ENCODE measurements at places on chromosomes 2 and 18.

DNA sequence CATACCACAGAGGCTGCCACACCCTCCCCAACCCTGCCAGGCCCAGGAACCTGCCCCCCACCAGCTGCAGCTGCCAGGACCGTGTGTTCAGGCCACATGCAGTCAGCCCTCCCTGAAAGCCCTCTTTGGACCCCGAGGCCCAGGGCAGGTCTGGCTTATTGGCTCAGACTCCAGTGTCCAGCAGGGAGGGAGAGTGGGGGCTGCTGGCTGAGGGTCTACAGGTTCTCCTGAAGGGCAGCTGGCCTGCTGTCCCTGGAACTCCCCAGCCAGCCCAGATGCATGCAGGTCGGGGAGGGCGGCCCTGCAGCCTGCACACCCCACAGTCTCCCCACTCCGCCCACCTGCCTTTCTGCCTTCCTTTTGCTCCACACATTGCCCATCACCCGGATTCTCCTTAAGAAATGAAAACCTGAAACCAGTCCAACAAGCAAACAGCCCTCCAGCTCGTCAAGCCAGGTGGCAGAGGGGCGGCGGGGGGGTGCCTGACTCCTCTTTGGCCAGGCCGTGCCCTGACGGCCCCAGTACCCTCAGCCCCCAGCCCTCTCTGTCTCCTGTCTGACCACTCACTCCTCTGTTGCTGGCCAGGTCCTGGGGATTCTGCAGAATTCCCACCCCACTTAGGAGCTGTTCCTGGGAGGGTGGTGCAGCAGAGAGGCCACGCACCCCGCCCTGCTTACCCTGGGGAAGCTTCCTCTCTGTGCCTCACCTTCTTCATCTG lies 18.0 kb downstream of the GPR35 start:
- DNase-seq = no peak

DNA sequence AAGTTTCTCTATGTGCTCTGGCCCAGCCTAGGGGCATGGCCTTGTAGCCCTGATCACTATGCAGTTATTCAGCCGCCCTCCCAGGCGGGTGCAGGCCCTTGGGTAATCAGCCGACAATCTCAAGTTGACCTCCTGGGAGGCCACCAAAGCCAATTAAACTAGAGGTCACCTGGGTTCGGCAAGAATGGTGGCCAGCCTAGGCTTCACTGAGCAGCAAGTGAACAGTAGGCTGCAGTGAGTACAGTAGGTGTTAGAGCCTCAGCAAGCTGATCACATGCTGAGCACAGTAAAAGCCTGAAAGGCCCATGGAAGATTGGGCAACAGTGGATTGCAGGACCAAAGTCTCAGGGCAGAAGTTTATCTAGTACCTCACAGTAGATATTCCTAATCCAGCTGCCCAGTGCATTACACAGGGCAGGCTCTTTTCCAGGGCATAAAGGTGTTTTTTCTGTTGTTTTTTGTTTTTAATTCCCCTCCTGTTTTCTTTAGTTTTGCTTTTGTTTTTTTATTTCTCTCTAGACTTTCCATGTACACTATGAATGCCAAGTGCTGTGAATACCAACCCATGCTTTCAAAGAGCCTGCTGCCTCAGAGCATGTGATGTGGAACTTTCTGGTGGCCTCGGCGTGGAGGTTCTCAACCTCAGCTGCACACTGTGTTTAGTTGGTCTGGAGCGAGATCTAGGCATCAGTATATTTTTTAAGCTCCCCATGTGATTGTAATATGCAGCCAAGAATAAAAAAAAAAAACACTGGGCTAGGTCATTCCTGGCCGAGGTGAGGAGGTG lies 55.9 kb upstream of the ATL2 start:
- no peak for DNase-seq

- DNase-seq = no peak
Measured at GRCh38 chr18:3585656-3586509, 135.9 kb downstream of the TGIF1 start.

DNA sequence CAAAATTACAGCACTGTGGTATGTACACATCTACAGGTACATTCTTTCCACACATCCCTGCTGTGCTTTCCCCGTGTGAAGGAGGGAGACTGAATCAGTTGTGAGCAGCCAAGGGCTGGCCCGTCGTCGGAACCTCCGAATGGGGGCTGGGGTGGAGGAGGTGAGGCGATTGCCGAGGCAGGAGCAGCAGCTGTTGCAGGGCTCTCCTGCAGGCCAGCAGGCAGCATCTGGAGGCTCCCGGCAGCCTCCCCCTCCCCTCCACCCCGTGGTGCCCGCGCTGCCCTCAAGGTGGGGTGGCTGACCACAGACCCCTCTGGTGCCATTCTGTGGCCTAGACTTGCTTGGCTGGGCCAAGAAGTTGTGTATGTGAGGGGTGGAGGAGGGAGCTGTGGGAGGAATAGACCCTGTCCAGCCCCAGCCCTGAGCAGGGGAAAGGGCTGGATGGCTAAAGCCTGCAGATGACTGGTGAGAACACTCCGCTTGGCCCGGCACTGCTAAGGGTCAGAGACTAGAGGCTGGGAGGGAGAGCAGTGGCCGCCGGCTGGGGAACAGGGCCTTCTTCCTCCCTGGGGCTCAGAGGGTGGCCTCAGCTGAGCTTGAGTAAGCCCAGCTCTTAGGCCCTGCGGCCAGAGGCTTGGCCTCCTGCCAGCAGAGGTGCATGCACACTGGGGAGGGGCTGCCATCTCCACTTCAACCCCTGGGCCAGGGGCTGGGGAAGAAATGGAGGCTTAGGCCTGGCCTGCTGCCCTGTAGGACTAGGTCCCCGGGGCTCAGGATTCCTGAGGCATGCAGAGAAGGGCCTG lies 7.6 kb downstream of the STAMBP start:
- no peak for DNase-seq
